ENCODE measurements at places on chromosomes 6 and 20.

DNA sequence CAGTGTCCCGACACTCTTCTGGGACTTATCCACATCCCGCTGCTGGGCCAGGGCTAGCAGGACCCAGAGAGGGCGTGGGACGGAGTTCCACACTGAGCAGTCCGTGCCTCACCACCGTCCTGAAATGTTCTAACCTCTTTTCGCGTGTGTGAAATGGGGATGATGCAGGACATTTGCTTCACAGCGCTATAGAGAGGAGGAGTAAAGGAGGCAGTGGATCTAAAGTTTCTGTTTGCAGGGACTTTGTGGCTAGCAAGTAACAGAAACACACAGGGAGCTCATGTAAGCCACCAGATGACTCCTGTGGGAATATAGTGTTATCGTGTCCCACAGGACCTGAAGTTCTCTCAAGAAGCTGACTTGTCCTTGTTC lies 634 bp downstream of the ITPA start:
- no peak for DNase-seq

- DNase-seq: peak; percentile 89
Measured at GRCh38 chr6:24720131-24720603, 1.2 kb upstream of the C6orf62 start.

- DNase-seq: no peak
Measured at GRCh38 chr6:113006494-113006893, 659.4 kb downstream of the RFPL4B start.

GRCh38 chr6:35401514-35401913 lies 50.6 kb upstream of the FANCE start:
- no peak for DNase-seq

DNA sequence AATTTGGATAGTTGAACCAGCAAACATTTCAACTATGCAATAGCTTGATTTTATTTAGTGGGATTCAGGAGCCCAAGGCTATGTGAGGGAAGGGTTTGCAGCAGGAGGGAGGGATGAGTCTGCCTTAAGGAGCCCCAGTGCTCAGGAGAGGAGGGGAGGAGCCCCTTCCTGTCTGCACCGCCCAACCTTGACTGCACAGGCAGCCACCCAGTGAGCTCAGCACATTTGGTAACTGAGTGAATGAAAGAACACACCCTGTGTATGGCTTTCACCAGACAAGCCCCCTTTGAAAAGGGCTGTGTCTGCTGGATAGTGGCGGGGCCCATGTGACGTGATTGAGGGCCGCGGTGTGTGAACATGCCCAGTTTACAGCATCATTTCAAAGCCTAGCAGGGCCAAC lies 17.0 kb downstream of the DACT2 start:
- DNase-seq: no peak

DNA sequence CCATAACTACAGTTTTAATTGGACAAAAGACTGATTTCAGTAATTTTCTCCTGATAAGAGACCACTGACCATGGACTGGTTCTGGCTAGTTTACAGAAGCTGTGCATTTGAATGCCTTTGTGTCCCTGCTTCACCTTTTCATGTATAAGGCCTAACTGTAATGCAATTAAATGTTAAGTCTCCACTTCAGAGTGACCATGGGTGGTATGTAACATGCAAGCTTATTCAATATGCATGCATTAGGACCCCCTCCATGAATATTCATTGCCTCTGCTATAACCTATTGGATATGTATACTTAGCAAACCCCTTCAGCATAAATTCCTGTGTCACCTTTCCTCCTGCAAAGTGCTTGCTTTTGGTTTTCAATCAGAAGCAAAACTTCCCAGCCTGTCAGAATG lies 2.2 kb downstream of the UBD start:
- DNase-seq: no peak

GRCh38 chr20:666877-667276 lies 8.7 kb downstream of the SCRT2 start:
- no peak for DNase-seq

DNA sequence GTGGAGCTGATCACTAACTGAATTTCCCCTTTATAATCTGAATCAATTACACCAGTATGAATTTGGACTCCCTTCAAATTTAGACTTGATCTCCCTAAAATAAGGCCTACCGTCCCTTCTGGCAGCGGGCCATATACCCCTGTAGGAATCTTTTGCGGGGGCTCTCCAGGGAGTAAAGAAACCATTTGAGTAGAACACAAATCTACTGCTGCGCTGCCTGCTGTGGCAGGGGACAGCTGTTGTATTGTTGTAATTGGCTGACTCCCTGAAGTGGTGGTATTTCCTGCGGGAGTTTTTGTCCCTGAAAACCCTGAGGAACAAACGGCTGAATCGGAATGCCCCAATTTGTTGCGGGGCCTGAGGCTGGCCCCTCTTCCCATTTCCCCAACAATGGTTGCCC lies 16.0 kb upstream of the PTCRA start:
- DNase-seq: no peak

GRCh38 chr6:2706558-2706957 lies 44.2 kb downstream of the MYLK4 start:
- DNase-seq: no peak

- peak; percentile 53 for DNase-seq
Measured at GRCh38 chr20:37081717-37082289, 14.0 kb downstream of the RBL1 start.

DNA sequence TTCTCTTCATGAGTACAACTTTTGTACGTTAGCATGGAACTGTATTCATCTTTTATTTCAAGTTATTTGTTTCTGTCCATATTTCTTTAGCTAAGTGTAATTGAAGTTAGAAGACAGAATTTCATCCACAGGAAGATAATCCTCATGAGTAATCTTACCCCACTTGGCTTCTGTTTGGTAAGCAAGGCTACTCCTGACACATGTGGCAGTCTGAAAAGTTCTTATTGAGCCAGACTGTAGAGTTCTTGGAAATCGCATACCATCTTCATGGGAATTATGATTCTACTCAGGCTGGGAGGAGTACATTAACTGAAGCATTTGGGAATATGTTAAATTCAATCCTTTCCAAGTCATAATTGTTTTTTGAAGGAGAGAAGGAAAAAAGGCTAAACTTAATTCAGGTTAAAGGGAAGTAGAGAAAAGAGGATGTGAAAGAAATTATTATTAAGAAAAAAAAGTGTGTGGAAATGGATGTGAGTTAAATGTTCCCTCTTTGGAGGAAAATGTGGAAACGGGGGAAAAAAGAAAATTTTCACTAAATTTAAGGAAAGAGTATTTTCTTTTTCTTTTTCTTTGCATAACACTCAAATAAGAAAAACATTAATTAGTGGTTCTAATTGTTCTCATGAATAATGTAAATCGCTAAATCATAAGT lies 41.5 kb upstream of the TENT5A start:
- no peak for DNase-seq

GRCh38 chr6:143539734-143540133 lies 28.2 kb upstream of the FUCA2 start:
- no peak for DNase-seq

- DNase-seq: no peak
Measured at GRCh38 chr20:51004781-51005180, 18.1 kb downstream of the KCNG1 start.

- peak; percentile 89 for DNase-seq
Measured at GRCh38 chr6:2891768-2892170, 11.3 kb downstream of the SERPINB9 start.

- DNase-seq: no peak
Measured at GRCh38 chr20:57465486-57465885, 59.5 kb downstream of the CTCFL start.

- DNase-seq: no peak
Measured at GRCh38 chr6:66866801-66867200, 1159.8 kb upstream of the EYS start.

GRCh38 chr20:53699906-53700305 lies 106.3 kb upstream of the ZNF217 start:
- no peak for DNase-seq

DNA sequence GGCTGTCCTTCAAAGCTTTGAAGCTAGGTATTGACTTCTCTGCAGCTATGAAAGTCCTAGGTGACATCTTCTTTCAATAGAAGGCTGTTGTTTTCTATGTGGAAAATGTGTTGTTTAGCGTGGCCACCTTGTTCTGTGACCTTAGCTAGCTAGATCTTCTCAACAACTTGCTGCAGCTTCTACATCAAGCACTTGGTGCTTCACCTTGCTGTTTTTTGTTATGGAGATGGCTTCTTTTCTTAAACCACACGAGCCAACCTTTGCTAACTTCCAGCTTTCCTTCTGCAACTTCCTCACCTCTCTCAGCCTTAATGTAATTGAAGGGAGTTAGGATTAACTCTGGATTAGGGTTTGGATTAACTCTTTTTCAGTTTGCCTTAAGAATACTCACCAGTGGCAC lies 128.6 kb upstream of the MMS22L start:
- DNase-seq: no peak

- no peak for DNase-seq
Measured at GRCh38 chr20:54123587-54124180, 50.1 kb downstream of the CYP24A1 start.

DNA sequence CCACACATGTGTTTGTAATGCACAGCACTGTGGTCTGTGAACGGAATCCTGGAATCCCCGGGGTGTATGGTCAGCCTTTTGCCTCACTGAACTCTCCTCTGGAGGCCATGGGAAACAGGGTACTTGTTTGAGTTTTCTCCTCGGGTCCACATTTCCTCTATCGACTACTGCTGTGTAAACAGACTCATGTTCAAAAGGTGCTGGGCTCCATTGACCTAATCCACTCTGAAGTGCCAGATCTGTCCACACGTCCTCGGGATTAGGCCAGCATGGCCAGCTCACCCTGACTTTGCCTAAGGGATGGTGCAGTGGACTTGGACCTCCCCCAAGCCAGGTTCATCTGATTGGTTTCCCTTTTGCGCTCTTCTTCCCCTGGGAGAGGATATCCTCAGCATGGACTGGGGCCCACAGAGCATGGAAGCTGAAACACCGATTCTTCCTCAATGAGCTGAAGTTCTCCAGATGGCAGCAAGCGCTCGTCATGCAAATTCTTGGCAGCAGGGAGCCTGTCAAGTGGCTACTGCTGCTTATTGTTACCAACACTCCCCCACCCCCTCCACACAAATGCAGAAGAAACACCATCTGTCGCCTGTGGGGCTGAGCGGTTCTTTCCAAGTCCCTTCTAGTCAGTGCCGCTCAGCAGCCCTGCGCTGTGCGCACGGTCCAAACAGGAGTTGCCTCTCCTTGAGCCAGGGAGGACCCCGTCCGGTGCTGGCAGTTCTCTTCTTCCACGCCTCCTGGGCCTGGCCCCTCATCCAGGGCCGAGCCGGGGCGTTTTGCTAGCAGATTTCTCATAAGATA lies 292.6 kb upstream of the MARCKS start:
- no peak for DNase-seq

DNA sequence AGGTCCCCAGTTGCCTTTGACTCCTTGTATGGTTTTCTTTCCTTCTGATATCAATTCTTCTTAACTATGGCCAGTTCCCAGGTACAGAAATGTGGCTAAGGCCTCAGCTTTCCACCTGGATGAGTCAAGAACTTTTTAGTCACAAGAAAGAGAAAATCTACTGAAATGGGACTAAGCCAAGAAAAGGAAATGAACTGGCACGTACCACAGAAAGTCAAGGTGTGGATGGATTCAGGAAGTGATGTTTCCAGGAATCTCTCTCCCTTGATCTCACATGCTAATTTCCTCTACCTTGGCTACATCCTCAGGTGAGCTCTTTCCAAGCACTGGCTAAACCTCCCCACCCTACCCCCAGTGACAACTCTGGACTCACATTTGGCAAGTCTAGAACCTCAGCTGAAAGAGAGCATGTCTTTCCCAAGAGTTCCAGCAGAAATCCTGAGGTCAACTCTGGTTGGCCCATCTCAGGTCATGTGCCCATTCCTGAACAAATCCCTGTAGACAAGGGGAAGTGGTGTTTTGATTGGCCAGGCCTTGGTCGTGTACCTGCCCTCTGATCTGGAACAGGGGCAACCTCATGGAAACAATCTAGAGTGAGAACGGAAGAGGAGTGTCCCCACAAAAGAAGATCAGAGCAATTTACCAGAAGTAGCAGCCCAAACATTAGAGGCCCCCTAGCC lies 205.3 kb downstream of the NFATC2 start:
- no peak for DNase-seq

DNA sequence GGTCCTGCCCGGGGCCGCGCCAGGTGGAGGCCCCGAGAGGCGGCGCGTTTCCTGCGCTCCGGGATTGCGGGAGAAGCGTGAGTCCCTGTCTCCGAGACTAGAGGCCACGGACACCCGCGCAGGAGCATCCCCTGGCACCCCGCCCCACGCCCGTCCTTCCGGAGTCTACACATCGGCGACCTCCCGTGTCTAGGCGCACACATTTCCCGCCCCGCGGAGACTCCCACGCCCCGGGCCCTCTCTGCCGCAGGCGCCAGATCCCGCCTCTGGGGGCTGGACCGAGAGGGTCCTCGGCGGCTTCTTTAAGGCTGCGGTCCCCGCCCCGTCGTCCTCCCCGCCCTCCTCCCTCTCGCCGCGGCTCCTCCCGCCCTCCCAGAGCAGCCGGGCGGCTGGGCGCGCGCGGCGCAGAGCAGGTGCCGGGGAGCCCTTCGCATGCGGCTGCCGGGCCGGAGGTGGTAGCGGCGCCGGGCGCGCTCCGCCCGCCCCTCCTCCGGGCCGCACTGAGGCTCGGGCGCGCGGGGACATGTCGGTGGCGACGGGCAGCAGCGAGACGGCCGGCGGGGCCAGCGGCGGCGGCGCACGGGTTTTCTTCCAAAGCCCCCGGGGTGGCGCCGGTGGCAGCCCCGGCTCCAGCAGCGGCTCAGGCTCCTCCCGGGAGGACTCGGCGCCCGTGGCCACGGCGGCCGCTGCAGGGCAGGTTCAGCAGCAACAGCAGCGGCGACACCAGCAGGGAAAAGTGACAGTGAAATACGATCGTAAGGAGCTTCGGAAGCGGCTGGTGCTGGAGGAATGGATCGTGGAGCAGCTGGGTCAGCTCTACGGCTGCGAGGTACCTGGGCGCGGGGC lies at the start of gene PPP1R14C:
Gene PPP1R14C, plus strand, starts transcription at position 375 of the 846 bp plus-strand sequence. Its CDS starts 149 bp downstream, at position 524.
- DNase-seq: peak; percentile 44

DNA sequence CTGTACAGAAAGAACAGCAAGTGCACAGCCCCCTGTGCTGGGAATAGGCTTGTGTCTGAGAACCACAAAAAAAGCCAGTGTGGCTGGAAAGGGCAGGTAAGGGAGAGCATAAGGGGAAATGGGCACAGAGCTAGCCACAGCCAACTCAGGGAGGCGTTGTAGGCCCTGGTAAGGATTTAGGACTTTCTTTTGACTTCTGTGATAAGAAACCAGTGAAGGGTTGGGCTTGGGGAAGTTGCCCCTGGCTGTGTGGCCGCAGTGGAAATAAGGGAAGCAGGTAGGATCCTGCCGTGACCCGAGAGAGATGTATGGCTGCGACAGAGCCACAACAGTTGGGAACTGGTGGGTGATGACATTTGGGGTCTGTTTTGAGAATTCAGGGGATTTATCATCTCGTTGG lies 30.0 kb upstream of the PHACTR2 start:
- DNase-seq: no peak

DNA sequence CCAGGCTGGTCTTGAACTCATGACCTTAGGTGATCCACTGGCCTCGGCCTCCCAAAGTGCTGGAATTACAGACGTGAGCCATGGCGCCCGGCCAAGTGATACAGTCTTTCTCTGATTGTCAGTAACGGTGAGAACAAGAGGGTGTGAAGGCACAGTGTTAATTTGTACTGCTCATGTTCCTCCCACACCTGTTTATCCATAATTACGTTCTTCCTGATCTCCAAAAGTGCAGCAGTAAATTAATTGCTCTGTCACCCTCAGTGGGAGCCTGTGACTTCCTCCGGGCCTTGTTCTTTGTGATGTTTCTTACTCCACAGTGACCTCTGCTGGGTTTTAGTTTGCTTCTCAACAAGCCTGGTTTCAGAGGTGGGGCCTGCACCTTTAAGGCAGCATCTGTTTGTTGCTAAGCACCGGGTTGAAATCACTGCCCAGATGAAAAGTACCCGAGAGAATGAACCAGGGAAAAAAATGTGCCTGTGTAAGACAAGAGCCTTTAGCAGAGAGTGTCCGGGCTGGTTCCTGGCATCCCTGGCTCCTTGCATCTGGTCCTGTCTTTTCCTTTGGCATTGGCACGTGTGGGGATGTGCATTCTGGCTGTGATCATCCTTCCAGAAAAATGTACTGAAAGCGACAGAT lies 89.1 kb upstream of the CLDN20 start:
- peak; percentile 81 for DNase-seq

All from CD8-positive, alpha-beta T cell (primary cell).